ENCODE measurements at places on chromosomes 16 and 17.
A peak's percentile ranks its signal among the peaks of the same experiment; 100 is the strongest.

GRCh38 chr16:19203374-19203966 is 35.4 kb downstream of the SYT17 start:
- no peak for DNase-seq

- no peak for DNase-seq
These were observed 7.3 kb upstream of the ALDH3A1 start for GRCh38 chr17:19755392-19755791.

GRCh38 chr17:3879591-3880417 is 13.0 kb downstream of the CAMKK1 start:
- no peak for DNase-seq

DNA sequence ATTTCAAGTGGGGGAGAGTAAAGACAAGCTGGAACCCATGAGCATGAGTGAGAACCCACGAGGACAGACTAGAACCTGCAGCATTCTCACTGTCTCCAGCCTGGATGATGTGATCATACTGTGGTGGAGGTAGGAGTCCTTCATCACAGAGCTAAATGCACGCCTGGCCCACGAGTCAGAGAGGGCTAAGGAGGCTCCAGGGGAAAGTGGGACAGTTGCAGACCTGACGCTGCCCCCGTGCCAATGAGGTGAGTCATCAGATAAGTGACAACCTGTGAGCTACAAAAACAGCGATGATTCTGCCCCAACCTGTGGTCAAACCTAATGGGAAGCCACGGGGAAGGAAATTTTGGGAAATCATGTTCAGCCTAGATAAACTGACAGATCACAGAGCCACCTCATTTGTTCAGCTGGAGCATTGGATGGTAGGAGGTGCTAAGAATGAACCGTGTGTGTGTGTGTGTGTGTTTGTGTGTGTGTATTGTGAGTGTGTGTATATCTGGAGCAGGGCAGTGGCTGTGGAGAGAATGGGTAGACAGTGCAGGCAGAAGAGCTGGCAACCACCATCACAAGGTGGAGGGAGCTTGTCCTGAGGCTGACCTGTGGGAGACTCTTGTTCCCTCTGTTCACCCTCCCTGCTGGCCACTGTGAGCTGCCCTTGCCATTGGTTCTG is 131.8 kb downstream of the UTP18 start:
- no peak for DNase-seq

- peak; percentile 72 for DNase-seq
These were observed 39.3 kb downstream of the CHD9 start for GRCh38 chr16:53094013-53094630.

DNA sequence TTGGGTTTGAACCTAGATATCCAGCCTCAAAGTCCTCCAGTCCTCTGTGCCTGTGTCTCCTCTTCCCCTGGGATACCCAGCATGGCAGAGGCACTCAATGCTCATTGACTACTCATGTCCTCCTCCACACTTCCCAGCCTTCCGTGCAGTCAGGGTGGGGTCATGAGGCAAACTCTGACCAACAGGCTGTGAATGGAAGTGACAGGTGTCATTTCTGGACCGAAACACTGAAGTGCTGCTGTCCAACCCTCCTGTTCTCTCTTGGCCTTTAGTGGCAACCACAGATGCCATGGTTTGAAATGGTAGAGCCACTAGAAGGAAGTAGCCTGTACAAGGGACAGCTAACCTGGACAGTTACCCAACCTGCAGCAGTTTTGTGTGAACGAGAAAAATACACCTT is 46.7 kb upstream of the MAP3K14 start:
- DNase-seq, result no peak

DNA sequence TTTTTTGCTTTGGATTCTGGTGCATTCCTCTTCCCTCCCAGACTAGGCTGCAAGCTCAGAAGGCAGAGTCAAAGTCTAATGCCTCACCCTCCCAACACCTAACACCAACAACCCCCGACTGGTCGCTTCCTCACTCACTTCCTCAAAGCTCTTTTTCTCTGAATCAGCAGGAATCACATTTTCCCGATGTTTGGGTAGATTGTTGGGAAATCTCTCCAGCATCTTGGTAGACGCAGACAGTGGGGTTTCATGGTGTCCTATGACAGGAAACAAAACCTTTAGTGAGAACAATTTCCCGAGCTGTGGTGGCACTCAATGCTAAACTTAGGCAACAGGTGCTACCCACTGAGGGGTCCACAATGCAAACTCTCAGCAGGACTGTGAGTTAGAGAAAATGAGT is 39.9 kb upstream of the ICAM2 start:
- DNase-seq, result peak; percentile 65

GRCh38 chr16:79754501-79754900 is 154.0 kb upstream of the MAF start:
- DNase-seq, result no peak

GRCh38 chr17:60269417-60269816 is 119.6 kb downstream of the CA4 start:
- peak; percentile 75 for DNase-seq

- no peak for DNase-seq
These were observed 252.8 kb upstream of the PMFBP1 start for GRCh38 chr16:72424757-72425156.

- DNase-seq, result no peak
These were observed 4.0 kb upstream of the METRNL start for GRCh38 chr17:83075270-83075880.

- DNase-seq, result peak; percentile 33
These were observed 5.5 kb downstream of the CYLD start for GRCh38 chr16:50747207-50747956.

GRCh38 chr17:8488491-8488890 is 52.8 kb downstream of the NDEL1 start:
- no peak for DNase-seq

DNA sequence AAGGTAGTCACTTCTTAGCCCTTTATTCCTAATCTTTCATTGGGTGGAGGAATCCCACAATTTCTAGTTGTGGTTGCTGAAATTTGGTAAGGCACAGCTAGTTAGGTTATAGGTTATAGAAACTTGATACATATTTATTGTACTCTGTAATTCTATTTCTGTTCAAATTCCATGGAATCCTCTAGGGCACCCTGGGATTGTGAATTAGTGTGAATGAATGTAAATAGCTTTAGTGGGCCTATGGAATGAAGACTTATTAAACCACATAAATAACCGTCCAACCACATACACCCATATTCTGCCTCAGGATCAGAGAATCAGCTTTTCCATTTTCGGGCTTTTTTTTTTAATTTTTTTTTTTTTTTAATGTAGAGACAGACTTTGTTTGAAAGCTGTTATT is 9.2 kb downstream of the TANC2 start:
- no peak for DNase-seq

- DNase-seq, result peak; percentile 11
These were observed 11.3 kb downstream of the NUBP1 start for GRCh38 chr16:10754941-10755340.

DNA sequence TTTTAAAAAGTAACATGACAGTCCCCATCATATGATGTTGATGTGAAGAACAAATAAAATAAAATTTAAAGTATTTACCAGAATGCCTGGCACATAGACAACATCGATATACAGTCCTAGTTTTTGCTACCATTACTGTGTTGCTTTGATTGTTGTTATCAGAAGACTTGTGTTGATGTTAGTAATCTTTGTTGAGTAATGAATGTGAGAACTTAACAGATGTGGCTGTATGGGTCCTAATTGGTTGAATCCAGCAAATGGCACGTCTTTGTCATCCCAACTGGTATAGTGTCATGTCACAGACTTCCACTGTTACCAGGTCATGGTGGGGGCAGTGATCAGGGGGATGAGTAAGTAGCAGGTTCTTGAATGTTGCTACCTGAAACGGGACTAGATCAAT is 1151.4 kb upstream of the CDH8 start:
- DNase-seq, result no peak

- no peak for DNase-seq
These were observed 21.1 kb upstream of the DBNDD1 start for GRCh38 chr16:90040152-90041023.

- DNase-seq, result peak; percentile 84
These were observed 172.6 kb downstream of the CDK5R1 start for GRCh38 chr17:32659419-32659842.

- DNase-seq, result no peak
These were observed 27.3 kb downstream of the RNF213 start for GRCh38 chr17:80287806-80288567.

DNA sequence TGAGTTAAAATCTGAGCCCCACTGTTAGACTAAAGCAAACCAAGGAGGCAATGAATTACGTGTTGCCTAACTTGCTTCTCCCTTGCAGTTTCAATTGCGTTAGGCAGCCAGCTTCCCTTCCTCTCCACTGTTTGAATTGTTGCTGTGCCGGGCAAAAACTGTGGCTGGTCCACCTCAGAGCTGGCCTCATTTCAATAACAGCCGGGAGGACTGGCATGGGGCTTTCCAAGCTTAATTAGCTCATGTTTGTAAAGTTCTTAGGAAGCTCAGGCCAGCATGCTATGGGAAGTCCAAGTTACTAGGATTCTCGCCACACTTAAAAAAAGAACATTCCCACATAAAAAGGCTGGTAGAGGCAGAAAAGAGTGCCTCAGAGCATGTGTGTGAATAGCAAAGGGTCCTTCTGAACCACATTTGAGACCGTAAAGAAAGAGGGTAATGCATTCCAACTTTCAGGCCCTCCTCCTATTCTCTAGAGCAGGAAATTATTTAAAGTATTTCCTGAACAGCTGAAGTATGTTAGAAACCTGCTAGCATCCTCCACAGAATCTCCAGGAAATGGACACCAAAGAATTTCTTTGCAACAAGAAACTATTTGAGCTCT is 79.0 kb upstream of the SMURF2 start:
- peak; percentile 90 for DNase-seq

GRCh38 chr17:73936908-73937627 is 266.4 kb upstream of the RPL38 start:
- no peak for DNase-seq

GRCh38 chr17:82911822-82912221 is 72.0 kb upstream of the ZNF750 start:
- no peak for DNase-seq

GRCh38 chr16:47567321-47567720 is 106.2 kb downstream of the PHKB start:
- no peak for DNase-seq

DNA sequence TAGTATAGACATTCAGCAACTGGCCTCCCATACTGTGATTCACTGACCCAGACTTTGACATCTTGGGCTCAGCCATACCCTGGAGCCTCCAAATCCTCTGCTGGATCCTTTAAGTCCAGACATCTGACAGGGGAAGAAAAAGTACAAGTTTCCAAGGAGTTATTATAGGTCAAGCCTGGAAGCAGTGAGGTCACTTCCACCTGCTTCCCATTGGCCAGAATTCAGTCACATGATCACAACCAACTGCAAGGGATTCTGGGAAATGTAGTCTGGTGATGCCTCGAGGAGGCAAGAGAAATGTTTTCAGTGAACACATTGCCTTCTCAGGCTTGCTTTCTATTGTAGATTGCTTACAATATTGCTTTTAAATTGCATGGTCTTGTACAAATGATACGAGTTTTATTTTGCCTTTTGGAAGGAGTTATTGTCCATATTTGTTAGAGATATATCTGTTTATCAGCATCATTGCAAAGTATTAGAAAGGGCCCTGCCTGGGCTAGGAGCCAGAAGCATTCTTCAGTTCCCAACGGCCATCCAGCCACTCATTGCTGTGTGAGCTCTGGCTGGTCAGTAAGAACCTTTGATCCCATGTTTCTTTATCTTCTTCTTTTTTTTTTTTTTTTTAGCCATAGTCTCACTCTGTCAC is 696.9 kb downstream of the WWOX start:
- DNase-seq, result no peak

- DNase-seq, result no peak
These were observed 188.8 kb downstream of the PRKCA start for GRCh38 chr17:66491213-66491612.

- DNase-seq, result no peak
These were observed 25.2 kb downstream of the TK2 start for GRCh38 chr16:66524601-66525164.

DNA sequence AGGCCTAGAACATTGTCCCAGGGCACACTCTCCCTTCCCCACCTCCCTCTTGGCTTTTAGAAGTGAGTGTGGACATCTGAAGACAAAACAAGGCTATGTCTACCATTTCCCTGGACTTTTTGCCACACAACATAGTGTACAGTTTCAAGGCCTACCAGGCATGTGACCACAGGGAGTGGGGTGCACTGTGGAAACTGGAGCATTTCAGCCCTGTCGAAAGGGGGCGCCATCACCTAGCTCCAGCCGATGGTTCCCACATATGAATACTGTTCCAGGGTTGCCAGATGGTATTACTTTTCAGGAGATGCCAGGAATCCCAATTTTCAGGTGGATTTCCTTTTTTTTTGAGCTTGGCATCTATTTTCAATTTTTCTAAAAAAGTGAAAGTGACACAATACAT is 140.7 kb downstream of the KATNIP start:
- DNase-seq, result peak; percentile 28

GRCh38 chr17:31310260-31310659 is 3.6 kb downstream of the EVI2B start:
- DNase-seq, result no peak

DNA sequence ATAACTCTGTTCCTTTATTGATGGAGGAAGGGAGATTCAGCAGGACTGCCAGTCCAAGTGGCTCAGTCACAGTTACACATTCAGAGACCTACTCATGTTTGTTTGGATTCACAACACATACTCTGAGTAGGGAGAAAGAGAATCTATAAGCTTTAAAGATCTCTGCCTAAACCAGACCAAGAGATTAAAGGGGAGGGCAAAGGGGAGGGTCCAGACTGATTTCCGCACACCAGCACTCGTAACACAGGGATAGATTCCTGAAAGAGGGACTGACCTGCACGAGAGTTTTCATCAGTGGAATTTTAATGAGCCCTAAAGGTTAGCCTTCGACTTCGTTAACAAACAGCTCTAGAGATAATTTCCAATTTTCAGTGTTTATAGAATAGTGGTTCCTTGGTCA is 71.7 kb upstream of the PMFBP1 start:
- DNase-seq, result no peak

- no peak for DNase-seq
These were observed 15.8 kb upstream of the DNAH17 start for GRCh38 chr17:78592991-78593329.

DNA sequence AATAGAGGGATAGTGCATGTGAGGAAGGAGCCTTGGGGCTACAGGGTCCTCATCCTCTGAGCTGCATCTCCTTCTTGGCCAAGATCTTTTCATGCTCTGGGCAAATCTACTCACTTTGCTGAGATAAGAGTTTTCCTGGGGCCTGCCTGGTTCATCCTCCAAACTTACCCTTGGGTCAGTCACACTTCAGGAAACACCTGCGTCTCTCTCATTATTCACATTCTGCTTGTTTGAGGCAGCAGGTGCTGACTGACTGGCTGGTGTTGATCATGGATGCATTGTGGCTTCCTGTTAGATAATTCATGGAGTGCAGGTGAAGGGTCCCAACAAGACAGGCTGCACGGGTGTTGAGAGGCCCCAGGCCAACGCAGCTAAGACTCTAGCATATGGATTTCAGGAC is 162.6 kb downstream of the SALL1 start:
- DNase-seq, result no peak

- DNase-seq, result no peak
These were observed 57.5 kb downstream of the DNAH2 start for GRCh38 chr17:7775051-7775450.

GRCh38 chr17:33647956-33648355 is 354.9 kb upstream of the ASIC2 start:
- DNase-seq, result no peak

- DNase-seq, result no peak
These were observed 106.2 kb downstream of the XYLT1 start for GRCh38 chr16:17364319-17365210.

GRCh38 chr17:73801455-73802100 is 157.3 kb upstream of the SDK2 start:
- DNase-seq, result no peak

GRCh38 chr16:23206986-23207385 is 24.4 kb downstream of the SCNN1G start:
- no peak for DNase-seq

- no peak for DNase-seq
These were observed 20.4 kb upstream of the WDR45B start for GRCh38 chr17:82668631-82669099.

All from endothelial cell of umbilical vein (primary cell).